ENCODE measurements at places on chromosomes 11 and 22. TPM values are rescaled to one million over a fixed set of nuclear protein-coding genes. Genes with fewer than 3 reads are reported as not detected.

The KCNA4 gene
- total RNA-seq, result 0.32 TPM

The SCGB1C1 gene
- total RNA-seq, result not detected

The SELENOM gene
- total RNA-seq, result 86.8 TPM

The SLC22A25 gene
- not detected for total RNA-seq

The PC gene
- 14.7 TPM for total RNA-seq

The TMEM121B gene
- total RNA-seq, result 0.97 TPM

The RNF26 gene
- total RNA-seq, result 19.3 TPM

Measured in lower lobe of right lung (tissue), 2 donors.